HEK293T (cell line): ENCODE measurements at places on chromosomes 12 and 14.

DNA sequence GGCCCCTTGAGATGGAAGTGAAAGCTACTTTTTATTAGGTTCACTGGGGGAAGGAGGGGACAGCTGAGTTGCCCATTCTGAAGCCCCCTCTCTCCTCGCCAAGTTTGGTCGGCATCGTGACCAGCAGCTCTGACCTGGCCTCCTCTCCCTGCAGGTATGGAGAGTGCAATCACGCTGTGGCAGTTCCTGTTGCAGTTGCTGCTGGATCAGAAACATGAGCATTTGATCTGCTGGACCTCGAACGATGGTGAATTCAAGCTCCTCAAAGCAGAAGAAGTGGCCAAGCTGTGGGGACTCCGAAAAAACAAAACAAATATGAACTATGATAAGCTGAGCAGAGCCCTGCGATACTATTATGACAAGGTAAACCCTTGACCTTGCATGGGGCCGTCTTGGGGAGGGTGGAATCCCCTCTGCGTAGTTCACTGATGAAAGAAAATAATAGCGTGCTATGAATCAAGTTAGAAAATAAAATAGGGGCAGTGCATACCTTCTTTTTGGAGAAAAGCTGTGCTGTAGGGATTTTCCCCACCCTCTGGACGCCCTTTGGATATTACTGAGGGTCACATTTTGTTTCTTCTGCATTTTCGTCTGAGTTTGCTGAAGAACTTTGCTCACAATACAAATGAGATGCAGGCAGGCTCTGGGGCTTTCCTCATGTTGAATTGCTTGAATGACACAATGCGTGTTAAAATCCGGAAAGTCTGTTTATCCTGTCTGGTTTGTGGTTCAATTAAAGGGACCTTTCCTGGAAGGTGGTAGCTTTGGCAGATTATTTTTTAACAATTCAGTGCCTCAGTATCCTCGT, 29.4 kb downstream of the ELK3 start:
- DNase-seq, result no peak

GRCh38 chr12:29287622-29288021, 93.3 kb downstream of the ERGIC2 start:
- no peak for DNase-seq

- no peak for DNase-seq
These were observed 16.8 kb downstream of the SCAF11 start for GRCh38 chr12:45973526-45973925.

- DNase-seq, result no peak
These were observed 327.6 kb upstream of the SFSWAP start for GRCh38 chr12:131383291-131383690.

DNA sequence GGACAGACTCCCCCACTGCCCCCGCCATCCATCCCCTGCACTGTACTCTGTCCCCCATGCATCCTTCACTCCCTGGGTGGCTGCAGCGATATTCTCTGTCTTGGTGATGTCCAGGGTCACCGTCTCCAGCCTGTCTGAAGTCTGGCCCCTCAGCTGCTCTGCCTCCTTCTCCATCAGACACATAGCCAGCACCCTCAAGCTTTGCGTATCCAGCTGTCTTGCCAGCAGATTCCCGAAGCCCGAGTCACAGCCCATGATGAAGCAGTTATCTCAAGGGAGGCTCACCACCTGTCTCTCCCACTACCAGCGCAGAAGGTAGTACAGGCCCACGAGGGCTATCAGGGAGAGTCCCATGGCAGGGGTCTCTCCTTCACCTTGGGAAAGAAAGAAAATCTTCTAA, 77.8 kb downstream of the HSD17B6 start:
- no peak for DNase-seq

DNA sequence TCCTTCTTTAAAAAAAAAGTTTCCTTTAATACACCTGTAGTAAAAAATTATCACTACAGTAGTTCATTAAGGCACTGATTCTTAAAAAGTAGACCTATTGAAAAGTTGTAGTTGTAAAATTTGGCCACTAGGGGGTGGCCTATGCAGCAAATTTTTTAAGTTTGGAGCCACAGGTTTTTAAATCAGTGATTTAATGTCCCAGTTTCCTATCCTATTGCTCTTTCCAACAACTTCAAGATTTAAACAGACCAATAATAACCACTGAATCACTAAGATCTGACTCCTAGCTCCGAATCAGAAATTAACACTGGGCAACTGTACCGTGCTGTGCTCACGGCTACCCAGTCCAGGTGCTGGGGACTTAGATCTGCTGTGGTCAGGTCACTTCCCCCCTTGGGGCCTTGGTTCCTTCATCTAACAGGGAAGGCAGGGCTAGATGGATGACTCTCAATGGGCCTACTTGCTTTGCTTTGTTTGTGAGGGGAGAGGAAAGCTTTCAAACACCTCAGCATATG, 279.3 kb downstream of the MED13L start:
- peak; percentile 22 for DNase-seq

GRCh38 chr12:90151491-90152015, 442.9 kb upstream of the ATP2B1 start:
- no peak for DNase-seq

DNA sequence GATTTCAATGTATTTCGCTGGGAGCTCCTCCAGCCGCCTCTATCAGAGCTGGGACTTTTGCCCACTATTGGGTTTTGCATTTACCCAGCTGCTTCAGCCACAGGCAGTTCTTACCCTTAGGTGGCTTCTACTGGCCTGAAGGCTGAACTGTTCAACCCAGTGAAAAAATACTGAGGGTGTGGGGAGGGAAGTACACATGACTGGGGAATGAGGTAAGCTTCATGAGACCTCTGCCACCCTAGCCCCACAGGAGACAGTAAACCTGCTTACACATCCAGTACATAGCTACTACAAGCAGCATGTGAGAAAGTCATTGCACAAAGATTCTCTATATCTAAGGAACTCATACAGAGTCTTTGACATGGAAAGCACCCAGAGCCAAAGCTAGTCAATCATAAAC, 411.1 kb downstream of the SYT1 start:
- no peak for DNase-seq

DNA sequence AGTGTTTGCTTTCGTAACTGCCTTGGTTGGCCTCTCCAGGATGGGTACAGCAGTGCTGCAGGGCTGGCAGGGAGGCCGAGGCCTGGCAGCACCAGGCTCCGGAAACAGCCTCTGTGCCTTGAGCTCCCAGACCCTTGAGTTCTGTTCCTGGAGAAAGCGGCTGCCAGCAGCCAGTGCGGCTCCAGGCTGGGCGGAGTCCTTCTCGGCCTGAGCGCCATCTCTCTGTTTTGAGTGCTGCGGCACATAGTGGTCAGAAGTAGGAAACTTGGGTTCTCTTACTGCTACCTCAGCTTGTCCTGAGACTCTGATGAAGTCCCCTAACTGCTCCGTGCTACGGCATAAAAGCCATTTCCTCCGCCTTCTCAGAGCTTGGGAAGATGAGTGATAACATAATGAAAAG, 65.9 kb downstream of the KCNA1 start:
- peak; percentile 60 for DNase-seq

- peak; percentile 39 for DNase-seq
These were observed 28.6 kb downstream of the EML1 start for GRCh38 chr14:99821519-99822508.

- DNase-seq, result peak; percentile 75
These were observed 114.3 kb downstream of the KSR2 start for GRCh38 chr12:117854339-117855012.

- DNase-seq, result no peak
These were observed 106.0 kb upstream of the SFSWAP start for GRCh38 chr12:131604859-131605258.

DNA sequence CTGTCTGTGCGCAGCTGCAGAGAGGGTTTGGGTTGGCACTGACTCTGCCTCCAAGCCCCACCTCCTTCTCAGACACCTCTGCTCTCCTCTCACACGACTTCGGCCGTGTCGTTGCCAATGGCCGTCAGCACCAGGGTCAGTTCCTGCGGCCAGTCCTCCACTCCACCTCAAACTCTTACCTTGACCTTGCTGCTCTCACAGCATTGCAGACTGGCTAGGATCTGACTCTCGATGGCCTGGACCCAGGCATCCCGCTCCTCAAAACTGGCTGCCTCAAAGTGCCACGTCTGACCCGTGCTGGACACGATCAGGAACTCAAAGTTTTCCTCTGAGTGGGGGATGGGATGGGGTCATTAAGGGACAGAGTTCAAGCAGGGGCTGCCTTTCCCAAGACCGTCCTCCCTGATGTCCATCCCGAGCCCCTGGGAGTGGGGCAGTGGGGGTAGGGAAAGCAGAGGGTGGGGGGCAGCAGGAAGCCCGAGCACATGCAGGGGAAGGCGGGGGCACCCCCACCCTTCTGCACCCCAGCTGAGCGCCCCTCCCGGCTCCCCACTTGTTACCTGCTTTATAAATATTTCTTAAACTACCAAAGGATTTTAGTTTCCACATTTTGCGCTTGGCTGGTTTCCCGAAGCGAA, 10.7 kb downstream of the AGAP2 start:
- DNase-seq, result no peak

DNA sequence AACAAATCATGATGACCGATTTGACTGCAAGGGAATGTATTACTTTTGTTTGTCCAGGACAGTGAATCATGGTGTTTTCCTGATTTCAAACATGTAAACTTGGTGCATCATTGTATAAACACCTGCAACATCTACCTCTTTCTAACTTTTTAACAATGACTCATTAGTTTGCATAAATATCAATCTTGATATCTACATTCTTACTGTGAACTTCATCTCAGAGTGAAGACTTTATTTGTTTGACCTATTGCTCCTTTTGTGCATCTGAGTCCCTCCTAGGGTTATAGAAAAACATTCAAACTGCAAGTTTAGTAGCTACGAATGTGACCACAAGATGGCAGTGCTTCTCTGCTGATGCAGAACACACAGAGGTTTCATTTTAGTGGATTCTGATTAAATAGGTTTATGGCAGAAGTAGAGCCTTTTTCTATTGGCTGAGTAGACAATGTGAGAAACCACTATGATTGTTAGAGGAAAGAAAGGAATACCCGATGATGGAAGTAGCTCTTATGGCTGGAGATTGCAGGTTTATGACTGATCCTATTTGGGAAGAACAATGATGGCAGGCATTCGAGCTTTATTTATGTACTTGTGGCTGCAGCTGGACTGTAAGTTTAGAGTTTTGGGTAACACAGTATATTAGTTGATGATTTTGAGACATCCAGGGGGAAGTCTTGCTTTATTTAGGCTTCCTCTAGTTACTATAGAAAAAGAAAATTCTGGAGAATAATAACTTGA, 244.2 kb upstream of the OR4E1 start:
- peak; percentile 45 for DNase-seq

DNA sequence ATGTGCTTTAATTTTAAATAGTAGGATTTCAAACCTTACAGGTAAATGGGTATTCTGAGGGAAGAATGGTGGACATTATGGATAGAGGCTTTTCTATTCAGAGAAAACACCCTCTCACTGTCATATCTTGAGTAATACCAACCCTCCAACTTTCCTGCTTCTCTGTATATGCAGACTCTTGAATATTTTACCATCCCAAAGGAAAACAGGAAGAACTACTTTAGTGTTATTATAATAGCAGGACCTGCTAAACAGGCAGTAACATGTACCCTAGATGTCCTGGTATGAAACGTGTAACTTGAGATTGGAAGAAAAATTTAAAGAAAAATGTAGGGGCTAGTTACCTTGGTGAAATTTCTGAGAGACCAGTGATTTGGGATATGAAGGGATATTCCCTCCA, 82.9 kb upstream of the TRHDE start:
- no peak for DNase-seq

- DNase-seq, result no peak
These were observed 53.1 kb downstream of the RHOJ start for GRCh38 chr14:63257299-63257698.

- DNase-seq, result no peak
These were observed 38.0 kb downstream of the SLC2A14 start for GRCh38 chr12:7834701-7835100.

DNA sequence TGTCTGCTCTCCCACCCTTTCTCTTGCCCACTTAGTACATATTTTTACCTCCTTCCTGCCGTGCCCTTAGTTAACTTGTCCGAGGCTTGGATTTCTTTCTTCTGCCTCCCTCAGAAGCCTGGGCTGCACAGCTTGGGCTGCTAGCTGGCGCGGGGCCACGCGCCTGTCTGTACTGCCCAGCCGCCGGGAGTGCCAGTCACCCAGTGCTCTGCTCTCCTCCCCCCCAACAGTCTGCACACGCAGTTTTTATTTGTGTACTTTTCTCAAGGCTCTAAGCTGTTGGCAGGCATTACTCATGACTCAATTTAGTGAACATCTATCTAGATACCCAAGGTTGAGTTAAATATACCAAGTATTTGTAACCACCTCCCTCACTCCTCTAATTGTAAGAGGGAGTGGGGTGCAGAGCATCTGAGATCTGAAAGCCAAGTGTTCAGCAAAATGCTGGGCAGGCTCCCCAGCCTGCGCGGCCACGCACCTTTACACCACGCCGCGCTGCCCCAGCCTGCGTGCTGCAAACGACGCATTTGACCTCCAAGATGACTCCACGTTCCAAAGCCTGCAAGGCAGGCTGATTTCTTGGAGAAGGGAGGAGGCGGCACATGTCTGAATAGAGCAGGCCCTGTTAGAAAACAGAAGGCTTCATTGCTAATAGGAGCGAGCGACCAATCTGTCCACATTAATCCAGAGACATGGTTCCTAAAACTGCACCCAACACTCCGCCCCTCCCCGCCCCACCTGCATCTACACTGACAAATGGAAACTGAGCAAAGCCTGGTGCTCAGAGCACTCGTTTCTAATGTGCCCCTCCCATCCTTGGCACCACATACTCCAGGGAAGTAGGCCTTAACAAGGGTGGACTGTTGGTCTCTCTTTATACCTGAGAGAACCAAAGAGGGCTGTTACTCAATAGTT, 18.2 kb upstream of the CACNA2D4 start:
- no peak for DNase-seq

- peak; percentile 40 for DNase-seq
These were observed 430 bp downstream of the SLC41A2 start for GRCh38 chr12:104957719-104958000.

DNA sequence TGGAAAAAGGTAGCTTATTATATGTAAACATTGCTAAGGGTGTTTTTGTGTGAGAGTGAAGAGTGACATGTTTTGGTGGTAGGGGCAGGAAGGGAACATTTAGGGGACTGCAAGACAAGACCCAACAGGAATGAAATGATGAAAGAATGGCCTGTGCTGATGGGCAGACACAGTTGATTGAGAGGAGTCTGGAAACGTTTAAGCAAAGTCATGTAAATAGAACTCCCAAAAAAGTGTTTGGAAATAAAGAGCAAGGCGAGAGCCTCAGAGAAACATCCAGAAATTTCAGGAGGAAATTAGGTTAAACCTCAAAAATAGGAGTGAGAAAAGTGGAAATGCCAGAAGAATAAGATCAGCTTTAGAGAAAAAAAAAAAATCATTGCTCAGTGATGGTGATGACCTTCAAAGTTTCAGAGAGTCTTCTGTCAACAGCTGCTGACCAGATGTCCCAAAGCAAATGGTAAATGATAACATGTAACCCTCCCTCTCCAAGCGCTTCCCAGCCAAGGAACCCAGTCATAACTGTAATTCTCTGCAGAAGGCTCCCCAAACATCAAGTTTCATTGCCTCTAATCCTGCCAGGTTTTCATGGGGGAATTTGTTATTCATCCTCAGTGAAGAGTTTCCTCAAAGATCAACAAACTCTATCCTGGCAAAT, 223.2 kb upstream of the FAR2 start:
- no peak for DNase-seq

- DNase-seq, result no peak
These were observed 21.4 kb upstream of the KCNK13 start for GRCh38 chr14:90040411-90040810.

GRCh38 chr12:72094490-72094889, 155.8 kb downstream of the TPH2 start:
- DNase-seq, result no peak

GRCh38 chr14:61671082-61671481, 24.2 kb upstream of the HIF1A start:
- DNase-seq, result no peak
